ENCODE measurements at places on chromosomes 2 and 18.

- no peak for DNase-seq
Measured at GRCh38 chr2:86480105-86480504, 38.9 kb downstream of the KDM3A start.

GRCh38 chr2:33796511-33796910 lies 197.4 kb upstream of the FAM98A start:
- no peak for DNase-seq

DNA sequence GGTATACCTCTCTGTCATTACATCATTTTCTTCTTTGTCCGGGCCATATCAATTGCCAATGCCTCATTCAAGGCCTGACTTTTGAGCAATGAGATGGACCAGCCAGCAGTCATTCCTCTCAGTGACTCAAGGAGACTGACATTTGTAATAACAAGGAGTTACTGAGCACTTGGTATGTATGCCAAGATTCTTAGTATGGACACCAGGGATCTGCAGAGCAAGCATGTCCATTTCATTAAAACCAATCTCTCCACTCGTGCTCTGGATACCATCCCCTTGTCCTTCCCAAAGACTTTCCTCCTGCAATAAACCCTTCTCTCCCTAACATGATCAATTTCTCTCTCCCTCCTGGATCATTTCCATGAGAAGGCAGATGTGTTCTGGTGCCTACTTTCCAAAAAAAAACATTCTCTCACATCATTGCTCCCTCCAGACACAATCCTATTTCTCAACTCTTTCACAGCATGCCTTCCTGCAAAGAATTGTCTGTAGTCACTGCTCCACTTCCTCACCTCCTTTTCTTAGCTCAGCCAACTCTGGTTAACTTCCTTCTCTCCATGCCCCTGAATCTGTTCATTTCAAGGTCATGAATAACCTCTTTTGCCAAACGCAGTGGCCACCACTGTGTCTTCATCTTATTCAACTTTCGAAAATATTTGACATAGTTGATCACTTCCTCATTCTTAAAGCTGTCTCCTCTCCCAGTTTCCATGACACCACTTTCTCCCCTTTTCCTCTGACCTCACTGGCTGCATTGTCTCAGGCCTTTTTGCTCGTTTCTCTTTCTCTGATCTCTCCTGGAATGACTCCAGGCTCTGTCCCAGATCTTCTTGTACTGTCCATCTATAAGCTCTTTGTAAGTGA lies 102.8 kb upstream of the CYP1B1 start:
- DNase-seq, result no peak

DNA sequence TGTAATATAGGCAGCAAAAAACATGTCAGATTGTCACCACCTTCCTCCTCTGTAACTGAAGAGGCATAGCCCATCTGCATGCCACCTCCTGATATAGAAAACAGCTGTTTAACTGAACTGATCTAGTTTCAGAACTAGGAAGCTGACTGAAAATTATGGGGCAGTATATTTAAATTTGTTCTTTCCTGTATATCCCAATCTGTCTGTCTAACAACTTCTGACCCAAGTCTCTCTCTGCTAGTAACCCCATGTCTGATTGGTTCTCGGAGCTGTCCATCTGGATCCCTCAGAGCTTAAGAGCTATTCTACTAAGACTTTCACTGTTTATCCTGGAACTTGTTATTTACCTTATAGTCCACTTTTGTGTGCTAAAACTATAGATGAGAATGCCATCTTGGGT lies 68.2 kb upstream of the SLC35G4 start:
- DNase-seq, result no peak

DNA sequence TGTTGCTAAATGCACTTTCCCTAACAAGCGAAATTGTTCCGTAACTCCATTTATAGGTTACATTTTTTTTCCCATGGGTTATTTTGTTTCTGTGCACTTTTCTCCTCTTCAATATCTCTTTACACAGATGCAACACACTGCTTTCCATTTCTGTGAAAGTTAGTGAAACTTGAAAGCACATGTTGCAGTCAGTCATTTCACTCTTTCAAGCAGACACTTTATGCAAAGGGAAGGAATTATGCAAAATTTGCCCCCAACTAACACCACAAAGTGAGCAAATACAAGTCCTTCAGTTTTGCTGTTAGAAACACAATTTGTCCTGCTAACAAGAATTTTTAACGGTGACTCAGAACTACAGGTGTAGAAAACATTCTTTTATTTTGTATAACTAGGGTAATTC lies 124.8 kb downstream of the PTH2R start:
- no peak for DNase-seq

GRCh38 chr2:234203135-234203984 lies 152.9 kb downstream of the SPP2 start:
- peak; percentile 97 for DNase-seq

- DNase-seq, result no peak
Measured at GRCh38 chr18:24793742-24794141, 333.3 kb downstream of the HRH4 start.

- DNase-seq, result no peak
Measured at GRCh38 chr2:231996797-231997540, 35.5 kb downstream of the DIS3L2 start.

GRCh38 chr2:140550821-140551220 lies 1580.0 kb downstream of the LRP1B start:
- DNase-seq, result no peak

DNA sequence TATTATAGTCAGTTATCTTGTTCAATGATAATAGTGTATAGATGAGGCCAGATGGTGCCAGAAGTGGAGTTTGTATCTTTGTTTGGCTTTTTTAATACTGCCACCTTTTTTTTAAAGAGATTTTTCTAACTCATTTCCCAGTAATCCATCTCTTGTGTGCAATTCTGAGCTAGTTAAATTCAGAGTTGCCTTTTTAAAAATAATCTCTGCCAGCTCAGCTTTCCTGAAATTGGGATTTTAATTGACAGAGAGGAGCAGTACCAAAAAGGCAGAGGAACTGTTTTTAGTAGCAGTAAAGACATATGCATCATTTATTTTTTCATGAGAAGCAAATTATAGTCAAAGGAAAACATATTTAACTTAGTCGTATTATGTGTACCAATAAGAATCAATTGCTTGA lies 185.3 kb downstream of the MYO1B start:
- DNase-seq, result no peak

GRCh38 chr18:22563164-22563583 lies 145.5 kb upstream of the CTAGE1 start:
- peak; percentile 61 for DNase-seq

DNA sequence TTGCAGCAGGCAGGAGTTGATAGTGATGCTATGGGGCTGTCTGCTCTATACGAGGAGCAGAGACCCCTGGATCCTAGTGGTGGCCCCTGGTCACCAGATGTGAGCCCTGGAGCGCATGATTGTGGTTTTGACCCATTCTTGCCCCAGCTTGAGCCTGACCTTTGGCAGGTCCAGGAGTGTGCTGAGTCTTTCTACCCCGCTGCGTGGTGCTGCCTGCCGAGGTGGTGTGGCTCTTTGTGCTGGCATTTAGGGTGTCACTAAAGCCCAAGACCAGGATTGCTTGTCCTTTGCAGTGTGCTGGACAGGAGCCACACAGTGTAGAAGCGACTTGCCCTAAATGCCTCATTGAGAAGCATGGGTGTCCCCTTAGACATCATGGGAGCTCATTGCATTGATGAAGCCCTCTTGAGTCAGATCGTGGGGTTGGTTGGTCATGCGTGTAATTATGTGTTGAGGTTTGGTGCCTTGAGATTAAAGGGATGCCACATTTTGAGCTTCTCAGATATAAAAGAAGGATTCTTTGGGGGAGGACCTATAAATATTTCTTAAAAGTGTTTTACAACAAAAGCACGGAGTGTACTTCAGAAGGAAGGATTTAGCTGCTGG lies 88.3 kb downstream of the AGAP1 start:
- DNase-seq, result no peak

DNA sequence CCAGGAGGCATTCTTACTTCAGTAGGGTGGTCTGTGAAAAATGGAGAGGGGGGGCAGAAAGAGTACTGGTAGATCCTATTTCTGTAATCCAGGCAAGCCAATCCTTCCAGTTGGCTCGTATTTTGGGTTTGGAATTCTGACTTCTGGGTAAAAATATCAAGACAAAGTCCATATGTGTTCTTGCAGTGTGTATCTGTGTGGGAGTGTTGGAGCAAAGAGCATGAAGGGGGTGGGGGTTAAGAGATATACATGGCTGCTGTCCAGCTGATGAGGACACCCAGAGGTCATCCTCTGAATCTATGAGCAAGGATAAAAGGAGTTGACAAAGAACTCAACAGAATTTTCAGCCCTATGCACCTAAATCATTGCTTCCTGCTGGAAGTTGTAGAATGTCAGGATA lies 375.8 kb upstream of the PIK3C3 start:
- DNase-seq, result no peak

- DNase-seq, result no peak
Measured at GRCh38 chr2:44713170-44713569, 228.3 kb upstream of the SIX3 start.

DNA sequence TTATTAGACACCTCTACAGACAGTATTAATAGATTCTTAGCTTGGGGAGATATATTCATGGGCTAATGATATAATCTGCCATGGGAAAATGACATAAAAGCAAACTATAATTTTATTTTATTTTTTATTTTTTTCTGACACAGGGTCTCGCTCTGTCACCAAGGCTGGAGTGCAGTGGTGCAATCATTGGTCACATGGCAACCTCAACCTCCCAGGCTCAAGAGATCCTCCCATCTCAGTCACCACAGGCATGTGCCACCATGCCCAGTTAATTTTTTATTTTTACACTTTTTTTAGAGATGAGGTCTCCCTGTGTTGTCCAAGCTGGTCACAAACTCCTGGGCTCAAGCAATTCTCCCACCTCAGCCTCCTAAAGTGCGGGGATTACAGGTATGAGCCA lies 39.3 kb downstream of the RTN4 start:
- peak; percentile 18 for DNase-seq

- no peak for DNase-seq
Measured at GRCh38 chr2:206305523-206306245, 31.2 kb downstream of the ZDBF2 start.

- no peak for DNase-seq
Measured at GRCh38 chr18:74539289-74539688, 5.0 kb downstream of the CNDP1 start.

- DNase-seq, result no peak
Measured at GRCh38 chr2:19114754-19115231, 243.6 kb downstream of the OSR1 start.

DNA sequence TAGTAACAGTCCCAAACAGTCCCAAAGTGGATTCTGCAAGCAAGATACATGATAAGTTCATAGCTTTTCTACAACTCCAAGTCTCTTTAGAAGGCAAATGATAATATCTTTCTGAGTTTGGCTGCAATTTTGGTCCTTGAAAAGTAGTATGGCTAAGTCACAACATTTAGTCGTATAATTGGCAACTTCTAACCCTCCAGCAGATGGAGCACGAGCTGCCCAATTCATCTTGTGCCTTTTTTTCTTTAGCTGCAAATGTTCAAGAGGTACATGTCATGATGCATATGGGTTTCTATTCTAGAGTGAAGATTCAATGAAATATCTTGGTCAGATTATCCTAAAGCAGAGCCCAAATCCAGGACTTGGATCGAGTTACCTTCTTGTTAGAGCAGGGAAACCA lies 127.0 kb upstream of the KLHL14 start:
- no peak for DNase-seq

DNA sequence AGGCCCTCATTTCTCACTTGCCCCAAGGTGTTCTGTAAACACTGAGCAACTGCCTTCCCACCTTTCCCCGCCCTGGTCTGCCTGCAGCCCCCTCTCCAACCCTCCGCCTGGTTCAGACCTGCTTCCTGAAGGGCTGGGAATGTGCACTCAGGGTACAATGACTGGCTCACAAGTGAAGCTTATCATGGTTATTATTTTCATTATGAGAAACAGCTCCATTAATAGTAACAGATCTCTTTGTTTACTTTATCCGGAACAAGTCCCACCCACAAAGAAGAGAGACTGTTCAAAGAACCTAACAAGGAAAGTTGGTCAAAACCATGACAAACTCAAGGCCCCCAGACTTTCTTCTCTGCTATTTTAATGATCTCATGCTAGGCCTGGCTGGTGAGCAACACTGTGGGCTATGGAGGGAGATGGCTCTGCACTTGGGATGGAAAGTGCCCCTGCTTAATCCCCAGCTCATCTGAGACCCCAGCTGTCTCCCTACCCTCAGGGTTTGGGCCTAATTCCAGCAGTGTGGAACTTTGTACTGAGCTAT lies 36.7 kb downstream of the ARHGAP25 start:
- no peak for DNase-seq

GRCh38 chr2:189236066-189236465 lies 56.5 kb upstream of the COL5A2 start:
- DNase-seq, result no peak

GRCh38 chr18:23387265-23387664 lies 65.8 kb upstream of the RIOK3 start:
- no peak for DNase-seq

DNA sequence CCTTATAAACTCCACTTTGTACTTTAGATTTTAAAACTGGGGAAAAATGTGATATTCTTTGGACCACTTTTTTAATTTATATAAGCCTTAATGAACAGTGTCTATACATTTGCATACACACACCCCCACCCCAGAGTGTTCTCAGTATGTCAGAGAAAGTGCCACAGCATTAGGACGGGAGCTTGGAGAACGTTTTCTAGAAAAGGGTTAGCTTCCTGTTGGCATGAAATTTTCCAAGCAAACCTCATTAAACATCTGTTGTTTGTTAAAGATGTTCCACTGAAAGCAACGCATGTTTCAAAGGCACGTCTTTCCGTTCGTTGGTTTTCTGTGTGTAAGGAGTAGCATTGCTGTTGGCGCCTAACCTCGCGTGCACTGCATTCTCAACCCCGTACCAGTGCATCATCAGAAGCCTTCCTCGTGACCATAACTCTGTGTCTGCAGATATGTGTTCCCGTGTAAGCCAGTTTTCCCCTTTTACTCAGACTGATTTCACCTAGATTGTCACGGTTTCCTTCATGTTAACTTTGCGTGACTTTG lies 228.5 kb downstream of the ALPK2 start:
- no peak for DNase-seq

GRCh38 chr2:101433465-101433864 lies 41.4 kb downstream of the RFX8 start:
- no peak for DNase-seq

DNA sequence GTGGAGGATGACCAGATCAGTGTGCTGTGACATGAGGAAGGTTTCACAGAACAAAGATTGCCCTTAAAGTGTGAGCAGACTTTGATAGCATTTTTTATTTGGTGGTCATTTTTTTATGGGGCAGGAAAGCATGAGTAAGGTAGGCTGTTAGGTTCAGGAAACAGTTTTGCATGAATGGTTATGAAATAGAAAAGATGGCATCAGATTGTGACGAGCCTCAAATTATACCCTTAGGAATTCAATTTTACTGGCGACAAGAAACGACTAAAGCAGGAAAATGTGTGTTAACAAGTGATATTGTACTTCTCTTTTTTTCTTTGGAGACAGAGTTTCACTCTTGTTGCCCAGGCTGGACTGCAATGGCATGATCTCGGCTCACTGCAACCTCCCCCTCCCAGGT lies 44.7 kb downstream of the PIK3C3 start:
- no peak for DNase-seq

- DNase-seq, result no peak
Measured at GRCh38 chr2:36555789-36556188, 42.2 kb downstream of the FEZ2 start.

GRCh38 chr18:58712930-58713329 lies 41.7 kb downstream of the MALT1 start:
- DNase-seq, result no peak
